Tibial nerve (tissue), 4 donors: ENCODE measurements at places on chromosomes 3 and 15. TPM values are rescaled to one million over a fixed set of nuclear protein-coding genes. Genes with fewer than 3 reads are reported as not detected.

DNA sequence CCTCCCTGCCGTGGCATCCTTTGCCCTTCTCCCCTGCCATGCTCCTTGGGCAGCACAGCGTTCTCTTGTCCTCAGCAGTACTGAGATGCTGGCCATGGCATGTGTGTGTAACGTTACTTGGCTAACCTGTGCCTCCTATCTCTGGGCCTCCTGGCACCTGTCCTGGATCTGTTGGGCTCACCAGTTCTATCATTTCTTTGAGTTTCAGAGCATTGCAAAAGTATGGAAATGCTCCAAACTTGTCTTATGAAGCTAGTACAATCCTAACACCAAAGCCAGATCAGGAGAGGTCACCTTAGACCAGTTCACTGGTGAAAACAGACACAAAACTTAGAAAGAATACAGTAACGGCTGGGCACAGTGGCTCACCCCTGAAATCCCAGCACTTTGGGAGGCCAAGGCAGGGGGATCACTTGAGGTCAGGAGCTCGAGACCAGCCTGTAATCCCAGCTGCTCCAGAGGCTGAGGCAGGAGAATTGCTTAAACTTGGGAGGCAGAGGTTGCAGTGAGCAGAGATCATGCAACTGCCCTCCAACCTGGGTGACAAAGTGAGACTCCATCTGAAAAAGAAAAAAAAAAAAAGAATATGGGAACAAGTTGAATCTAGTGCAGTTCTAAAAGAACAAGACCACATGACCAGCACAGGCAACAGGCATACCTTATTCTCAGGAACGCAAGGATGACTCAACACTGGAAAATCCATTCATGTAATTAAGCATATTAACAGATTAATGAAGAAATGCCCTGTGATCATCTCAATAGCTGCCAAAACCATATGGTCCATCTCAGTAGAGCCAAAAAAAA, 62.4 kb upstream of the TRPM1 start:
- no peaks in the 10 kb centered on the region for H3K27me3 ChIP-seq
- no peaks in the 10 kb centered on the region for H3K4me1 ChIP-seq
- H3K4me3 ChIP-seq: no peak overlapping the region
- DNase-seq: no peak
- no peaks in the 10 kb centered on the region for H3K36me3 ChIP-seq
- H3K27ac ChIP-seq: no peak overlapping the region

- DNase-seq: no peak
- no peak overlapping the region for H3K27ac ChIP-seq
- no peak overlapping the region for H3K4me3 ChIP-seq
- no peaks in the 10 kb centered on the region for H3K27me3 ChIP-seq
- no peaks in the 10 kb centered on the region for H3K36me3 ChIP-seq
These were observed 104.2 kb downstream of the P2RY1 start for GRCh38 chr3:152938974-152939636.

DNA sequence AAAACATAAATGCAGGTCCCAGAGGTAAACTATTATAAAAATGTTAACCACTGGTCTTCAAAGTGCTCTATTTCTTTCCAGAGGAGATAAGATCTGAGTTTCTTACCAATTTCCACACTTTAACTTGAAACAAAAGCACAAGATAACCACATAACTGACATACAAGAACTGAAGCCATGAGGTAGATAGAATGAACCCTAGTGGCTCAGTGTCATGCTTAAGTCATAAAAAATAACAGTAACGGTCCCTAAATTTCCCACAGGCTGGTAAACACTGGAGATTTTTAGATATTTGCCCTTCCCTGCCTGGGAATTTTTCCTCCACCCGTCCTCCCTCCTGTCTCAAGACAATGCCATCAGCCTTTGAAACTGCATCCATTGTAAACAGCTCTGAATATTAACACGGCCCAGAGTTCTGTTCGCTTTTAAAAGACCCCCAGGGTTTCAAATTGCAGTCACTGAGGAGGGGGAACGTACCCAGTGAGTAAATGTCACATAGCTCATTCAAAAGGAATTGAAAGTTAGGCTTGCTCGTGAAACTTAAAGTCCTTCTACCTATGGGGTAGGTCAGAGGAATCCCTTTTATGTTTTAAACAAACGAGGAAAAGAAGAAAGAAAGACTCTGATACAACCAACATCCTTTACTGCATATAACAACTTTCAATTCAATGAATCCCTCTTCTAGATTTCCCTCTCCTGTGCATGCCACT, 5.7 kb downstream of the LRIG1 start:
- H3K27ac ChIP-seq: no peak overlapping the region
- H3K4me1 ChIP-seq: no peaks in the 10 kb centered on the region
- no peak overlapping the region for H3K4me3 ChIP-seq
- no peak for DNase-seq

LRRN1 gene
- total RNA-seq: 13.3 TPM

WNT5A gene
- total RNA-seq: 12.8 TPM
